Head of caudate nucleus (tissue), 42 donors: ENCODE measurements at places on chromosomes 6 and 20.

- no peak for DNase-seq
Observed at GRCh38 chr6:154749341-154749740, 16.1 kb downstream of the SCAF8 start.

GRCh38 chr6:122663981-122664380 is 53.8 kb downstream of the PKIB start:
- no peak for DNase-seq

GRCh38 chr6:116215414-116215813 is 38.5 kb downstream of the TSPYL4 start:
- DNase-seq: no peak

- DNase-seq: no peak
Observed at GRCh38 chr20:20566516-20566915, 145.9 kb downstream of the RALGAPA2 start.

DNA sequence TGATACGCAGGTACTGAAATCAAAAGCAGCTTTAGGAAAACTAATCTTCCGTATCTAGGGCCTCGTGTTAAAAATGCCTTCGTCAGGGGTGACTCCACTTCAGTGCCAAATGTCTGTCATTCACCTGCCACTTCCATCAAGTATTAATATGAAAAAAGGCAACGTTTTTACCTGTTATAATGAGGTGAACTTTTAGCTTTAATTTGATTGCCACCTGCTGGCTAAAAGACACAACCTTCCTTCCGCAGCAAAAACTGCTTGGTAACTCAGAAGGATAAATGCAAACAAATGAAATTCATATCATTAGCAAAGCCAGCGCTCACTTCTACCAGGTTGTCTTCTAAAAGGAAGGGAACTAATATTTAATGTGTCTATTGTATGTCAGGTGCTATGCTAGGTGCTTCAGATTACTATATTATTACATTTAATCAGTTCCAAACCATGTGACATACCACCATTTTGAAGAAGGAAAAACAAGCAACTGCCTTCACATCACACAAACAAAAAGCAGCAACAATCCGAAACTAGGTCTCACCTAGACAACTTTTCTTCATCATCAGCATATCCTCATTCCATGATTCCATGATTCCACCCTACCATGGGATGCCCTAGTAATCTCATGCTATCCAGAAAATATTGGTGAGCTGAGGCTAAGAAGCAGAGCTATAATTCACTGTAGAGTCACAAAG is 20.6 kb upstream of the ARHGAP18 start:
- DNase-seq: no peak

GRCh38 chr20:57772349-57772964 is 62.6 kb upstream of the PMEPA1 start:
- DNase-seq: no peak

- no peak for DNase-seq
Observed at GRCh38 chr20:62533591-62534495, 58.0 kb upstream of the GATA5 start.

GRCh38 chr20:19709635-19710335 is 48.3 kb upstream of the RIN2 start:
- no peak for DNase-seq

DNA sequence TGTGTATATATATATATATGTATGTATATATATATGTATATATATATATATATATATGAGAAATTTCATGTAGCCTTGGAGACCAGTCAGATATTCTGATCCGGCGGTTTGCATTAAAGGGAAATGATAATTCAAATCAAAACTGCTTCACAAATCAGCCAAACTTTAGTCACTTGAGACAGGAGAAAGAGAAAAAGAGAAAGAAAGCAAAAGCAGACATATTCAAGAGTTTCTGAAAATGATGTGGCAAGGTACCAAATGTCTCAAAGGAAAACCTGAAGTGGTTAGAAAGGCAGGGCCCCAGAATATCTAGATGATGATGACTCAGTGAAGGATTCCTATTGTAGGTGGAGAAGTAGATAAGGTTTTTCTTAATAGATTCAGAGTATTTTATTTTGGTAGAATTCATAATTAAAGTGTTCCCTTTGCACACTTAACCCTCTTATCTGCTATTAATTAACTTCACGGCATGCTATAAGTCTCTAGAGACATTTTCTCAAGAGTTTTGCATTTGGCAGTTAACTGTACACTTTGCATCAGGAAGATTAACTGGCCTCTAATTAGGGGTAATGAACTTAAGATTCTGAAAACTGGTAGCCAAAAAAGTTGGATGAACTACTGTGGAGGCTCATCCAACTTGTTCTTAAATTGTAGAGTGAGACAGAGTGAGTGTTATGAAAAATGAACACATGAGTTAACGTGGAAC is 50.1 kb upstream of the ASF1A start:
- DNase-seq: no peak

GRCh38 chr6:169592558-169592957 is 109.3 kb downstream of the WDR27 start:
- no peak for DNase-seq

DNA sequence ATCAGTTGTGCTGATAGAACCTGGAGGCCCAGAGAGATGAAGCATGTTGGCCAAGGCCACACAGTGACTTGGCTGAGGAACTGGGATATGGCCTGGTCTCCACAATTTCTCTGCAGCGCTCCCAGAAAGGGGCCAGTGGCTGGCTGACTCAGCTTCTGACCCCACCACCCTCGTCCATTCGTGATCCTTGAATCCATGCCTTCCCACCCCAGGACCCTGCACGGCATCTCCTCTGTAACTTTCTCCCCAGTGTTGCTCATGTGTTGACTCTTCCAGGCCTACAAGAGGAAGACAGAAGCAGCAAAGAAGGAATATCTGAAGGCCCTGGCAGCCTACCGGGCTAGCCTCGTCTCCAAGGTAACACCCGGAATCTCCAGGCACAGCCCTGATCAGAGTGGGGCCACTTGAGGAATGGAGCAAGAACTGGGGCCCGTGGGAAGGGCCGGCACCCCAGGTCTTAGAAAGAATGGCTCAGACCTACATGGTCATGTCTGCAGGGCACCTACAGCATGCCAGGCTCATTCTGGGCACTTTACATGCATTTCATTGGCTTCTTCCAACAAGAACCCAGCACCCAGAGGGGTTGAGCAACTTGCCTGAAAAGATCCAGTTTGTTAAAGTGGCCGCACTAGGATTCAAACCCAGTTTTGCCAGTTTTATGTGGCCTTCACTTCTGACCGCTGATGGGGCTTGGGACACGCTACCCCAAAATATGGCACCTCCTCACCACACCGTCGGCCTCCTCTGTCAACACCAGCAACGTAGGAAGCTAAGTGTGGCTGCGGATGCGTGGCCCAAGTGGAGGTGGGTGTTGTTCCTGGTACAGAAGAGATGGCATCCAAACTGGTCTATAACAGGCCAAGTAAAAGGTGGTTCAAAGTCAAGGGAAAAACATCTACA is 122.2 kb downstream of the JPH2 start:
- DNase-seq: no peak

DNA sequence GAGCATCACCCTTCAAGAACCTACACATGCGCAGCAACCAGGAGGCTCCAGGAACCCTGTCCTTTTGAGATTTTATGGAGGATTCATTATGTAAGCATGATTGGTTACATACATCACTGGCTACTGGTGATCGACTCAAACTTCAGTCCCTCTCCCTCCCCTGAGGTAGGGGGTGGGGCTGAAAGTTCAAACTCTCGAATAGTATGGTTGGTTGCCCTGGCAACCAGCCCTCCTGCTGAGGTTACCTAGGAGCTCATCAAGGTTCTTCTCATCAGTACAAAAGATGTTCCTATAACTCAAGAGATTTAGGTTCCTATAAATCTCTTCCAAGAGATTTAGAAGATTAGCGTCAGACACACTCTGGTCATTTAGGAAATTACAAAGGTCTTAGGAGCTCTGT is 21.9 kb upstream of the ZSCAN9 start:
- DNase-seq: no peak

DNA sequence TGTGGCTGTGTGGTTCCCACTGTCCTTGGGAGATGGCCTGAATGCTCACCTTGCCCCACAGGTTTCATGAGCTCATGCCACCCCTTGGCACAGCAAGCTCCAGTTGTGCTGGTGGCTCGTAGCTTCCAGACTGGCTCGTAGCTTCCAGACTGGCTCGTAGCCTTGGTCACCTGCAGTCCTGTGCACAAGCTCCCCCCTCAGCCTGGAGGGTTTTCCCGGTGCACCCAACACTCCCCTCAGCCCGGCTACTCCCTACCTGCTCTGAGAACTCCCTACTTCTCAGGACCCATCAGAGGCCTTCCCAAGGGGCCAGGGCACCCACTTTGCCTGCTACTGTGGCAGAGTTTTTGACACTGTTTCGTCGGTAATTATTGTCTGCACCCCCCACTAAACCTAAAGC is 285.6 kb downstream of the TAF4 start:
- no peak for DNase-seq

DNA sequence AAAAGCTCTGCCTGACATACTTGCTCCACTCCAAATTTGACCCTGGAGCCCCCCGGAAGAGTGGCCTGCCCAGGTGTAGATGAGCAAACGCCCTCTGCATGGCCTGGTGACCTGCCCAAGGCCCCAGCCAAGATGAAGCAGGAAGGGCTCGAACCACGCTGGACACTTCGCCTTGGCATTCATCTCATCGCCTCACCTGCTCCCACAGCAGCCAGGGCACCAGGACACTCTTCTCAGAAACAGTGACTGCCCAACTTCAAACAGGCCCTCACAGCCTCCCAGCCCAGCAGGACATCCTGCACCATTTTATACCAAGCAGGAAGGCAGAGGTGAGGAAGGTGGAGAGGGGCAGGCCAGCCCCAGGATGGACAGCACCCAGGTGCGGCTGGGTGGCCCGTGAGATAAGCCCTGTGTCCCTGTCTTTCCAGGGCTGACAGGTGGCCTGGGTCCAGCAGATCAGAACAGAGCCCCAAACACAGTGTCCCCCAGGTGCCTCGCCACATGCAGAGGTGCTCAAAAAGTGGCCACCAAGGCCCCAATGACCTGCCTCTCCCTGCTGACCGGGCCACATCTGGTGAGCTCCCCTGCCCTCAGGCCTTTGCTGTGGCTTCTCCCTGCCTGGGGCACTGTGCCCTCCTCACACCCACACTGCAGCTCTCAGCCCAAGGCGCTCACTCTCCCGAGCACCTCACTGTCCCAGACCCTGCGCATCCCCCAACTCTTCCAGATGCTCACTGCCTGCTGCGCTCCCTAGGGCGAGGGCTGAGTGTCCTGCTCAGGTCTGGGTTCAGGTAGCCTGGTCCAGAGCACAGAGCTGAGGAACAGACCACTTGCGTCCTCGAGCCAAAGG is 7.2 kb downstream of the ACSS1 start:
- peak; percentile 7 for DNase-seq

- DNase-seq: peak; percentile 86
Observed at GRCh38 chr6:31070711-31071197, 41.6 kb downstream of the C6orf15 start.

GRCh38 chr6:90274451-90275030 is 22.1 kb downstream of the BACH2 start:
- no peak for DNase-seq

GRCh38 chr6:87484491-87484890 is 11.7 kb downstream of the SLC35A1 start:
- no peak for DNase-seq

DNA sequence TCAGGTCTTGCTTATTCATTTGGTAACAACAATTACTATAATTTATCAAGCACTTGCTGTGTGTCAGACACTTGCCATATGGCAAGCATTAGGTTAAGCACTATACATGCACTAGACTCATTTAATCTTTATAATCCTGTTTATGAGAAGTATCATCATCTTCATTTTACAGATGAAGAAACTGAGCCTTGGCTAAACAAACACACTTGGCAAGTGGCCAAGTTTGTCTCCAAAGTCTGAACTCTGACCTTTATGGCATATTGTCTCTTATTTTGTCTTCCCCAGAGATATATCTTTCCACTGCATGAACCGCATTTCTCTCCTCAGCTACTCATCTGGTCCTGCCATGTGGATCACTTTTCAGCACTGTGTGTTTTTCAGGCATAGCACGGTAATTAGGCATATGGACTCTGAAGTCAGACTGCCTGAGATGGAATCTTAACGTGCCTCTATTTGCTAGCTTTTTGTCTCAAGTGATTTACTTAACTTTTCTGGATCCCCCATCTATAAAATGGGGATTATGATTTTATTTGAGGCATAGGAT is 4.7 kb downstream of the ADGRF5 start:
- no peak for DNase-seq

DNA sequence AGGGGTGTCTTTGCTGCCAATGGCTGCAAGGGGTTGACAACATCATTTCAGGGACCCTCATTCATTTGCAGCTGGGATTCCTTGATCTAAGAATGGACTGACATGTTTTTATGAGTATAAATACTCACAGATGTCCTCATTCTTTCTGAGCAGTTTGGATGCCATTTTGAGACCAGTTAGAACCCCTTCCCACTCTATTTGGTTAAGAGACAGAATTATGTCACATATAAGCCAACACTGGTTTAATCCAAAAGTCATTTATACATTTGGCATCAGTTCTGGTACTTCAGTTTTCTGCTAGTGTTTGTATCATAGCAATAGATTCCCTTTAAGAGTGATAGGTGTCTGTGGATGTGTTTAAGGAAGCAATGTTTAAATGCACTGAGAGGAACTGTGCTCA is 248.8 kb downstream of the SAMD5 start:
- no peak for DNase-seq

DNA sequence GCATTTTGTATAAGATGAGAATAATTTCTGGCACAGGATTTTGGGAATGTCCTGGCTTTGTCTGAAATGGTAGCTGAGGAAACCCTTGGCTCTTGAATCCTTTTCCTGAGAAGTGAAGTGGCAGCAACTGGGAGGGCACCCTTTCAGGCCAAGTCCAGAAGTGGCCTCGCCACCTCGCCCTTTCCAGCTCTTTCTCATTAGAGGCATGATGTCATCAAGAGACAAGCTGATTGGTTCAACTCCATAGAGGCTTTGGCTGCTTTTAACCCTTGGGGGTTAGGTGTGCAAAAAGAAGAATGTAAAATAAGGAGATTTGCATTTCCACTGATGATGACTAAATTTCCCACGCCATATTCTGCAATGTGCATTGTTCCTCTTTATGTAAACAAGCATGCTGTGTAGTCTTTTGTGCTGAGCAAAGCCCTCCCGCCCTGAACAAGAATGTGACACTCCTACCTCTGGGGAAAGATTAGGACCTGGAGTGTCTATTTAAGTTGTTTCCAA is 116.5 kb downstream of the TCP11 start:
- peak; percentile 63 for DNase-seq

GRCh38 chr6:160956300-160957035 is 35.1 kb upstream of the MAP3K4 start:
- DNase-seq: no peak

GRCh38 chr6:90304308-90304707 is 7.7 kb upstream of the BACH2 start:
- no peak for DNase-seq

- DNase-seq: no peak
Observed at GRCh38 chr6:2183246-2183645, 62.2 kb downstream of the GMDS start.

DNA sequence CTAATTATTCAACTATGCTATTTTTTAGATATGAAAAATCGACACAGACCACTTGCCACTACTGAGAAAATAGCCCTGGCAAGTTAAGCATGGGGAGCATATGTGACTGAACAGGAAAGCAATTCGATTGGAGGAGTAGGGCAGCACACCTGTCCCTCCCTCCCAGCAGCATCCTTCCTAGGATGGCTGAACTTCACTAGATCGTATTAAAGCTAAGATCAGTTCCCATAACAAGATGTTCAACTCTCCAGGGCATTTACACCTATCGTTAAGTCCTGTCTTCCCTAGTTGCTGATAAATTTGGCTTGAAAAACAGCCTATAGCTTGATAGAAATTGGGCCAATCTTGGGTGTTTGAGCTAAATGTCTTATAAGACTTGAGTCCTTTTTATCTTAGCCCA is 7.0 kb downstream of the PPP1R10 start:
- DNase-seq: no peak

- DNase-seq: no peak
Observed at GRCh38 chr20:8175741-8176675, 43.9 kb downstream of the PLCB1 start.

GRCh38 chr6:141244366-141244765 is 888.4 kb upstream of the GJE1 start:
- DNase-seq: no peak
